ENCODE measurements at places on chromosomes 12 and 14. TPM values are rescaled to one million over a fixed set of nuclear protein-coding genes. Genes with fewer than 3 reads are reported as not detected.

The RHNO1 gene
- total RNA-seq = 47.3 TPM

The GLS2 gene
- total RNA-seq = not detected

GRCh38 chr12:89347325-89347829, 4.9 kb downstream of the DUSP6 start:
- peaks cover 28% of the 10 kb centered on the region for H3K27me3 ChIP-seq
- no peak for DNase-seq

DNA sequence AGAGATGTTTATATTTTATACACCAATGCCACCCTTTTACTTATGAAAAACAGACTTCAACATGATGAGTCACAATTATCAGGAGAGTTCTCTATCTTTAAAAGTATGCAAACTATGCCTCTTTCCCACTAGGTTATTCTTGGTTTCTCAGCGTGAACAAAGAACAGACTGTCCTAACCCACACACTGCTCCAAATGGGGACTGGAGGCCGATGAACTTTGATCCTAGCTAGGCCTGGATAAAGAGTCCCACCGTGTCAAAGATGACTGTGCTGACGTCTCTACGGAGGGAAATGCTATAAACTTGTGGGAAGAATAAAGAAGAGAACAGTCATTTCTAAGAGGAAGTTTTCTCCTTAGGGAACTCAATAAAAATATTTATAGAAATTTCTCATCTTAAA, 160.1 kb downstream of the EPS8 start:
- H3K4me1 ChIP-seq = peaks cover 86% of the 10 kb centered on the region
- DNase-seq = peak; percentile 81
- peak overlapping the region; percentile 97 for H3K27ac ChIP-seq
- peak overlapping the region; percentile 75 for H3K4me3 ChIP-seq

DNA sequence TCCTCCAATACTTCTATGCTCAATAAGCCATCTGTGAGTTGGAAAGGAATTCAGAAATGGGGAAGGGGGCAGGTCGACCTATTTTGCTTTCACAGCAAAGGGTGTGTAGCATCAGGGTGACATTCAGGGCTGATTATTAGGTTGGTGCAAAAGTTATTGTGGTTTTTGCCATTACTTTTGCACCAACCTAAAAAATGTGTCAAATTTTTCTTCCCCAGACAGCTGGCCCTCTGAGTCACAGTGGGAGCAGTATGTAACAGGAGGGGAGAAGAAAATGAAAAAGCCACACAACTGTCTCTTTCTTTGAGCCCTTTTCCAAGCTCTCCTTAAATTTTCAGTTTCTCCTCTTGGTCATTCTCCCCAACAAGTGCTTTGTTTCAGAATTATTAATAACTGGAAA, 47.1 kb upstream of the GZMB start:
- H3K27ac ChIP-seq = no peak overlapping the region
- peaks cover 5% of the 10 kb centered on the region for H3K4me1 ChIP-seq
- H3K4me3 ChIP-seq = no peak overlapping the region
- no peak for DNase-seq

DNA sequence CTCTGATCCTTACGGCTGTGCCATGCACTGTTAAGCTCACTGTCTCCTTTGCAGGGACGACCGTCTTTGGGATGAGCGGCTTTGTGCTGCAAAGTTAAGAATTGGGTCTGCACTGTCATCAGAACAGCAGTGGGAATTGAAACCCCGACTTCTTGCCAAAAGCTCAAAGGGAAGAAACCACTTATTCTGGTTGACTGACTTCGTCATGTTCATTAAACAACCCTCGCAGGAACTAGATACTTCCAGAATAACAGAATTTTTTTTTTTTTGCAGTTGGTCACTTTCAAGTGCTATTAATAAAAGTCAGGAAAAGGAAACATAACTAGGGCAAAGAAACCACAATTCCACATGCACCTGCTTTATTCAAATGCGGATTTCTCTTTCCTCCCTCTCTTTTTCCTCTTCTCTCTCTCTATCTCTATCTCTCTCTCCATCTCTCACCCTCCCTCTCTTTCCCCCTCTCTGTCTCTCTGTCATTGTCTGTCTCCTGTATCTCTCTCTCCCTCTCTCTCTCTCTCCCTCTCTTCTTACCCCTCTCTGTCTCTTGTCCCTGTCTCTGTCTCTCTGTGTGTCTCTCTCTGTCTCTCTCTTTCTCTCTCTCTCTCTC, 12.3 kb upstream of the GLT1D1 start:
- H3K4me1 ChIP-seq = no peaks in the 10 kb centered on the region
- no peaks in the 10 kb centered on the region for H3K36me3 ChIP-seq
- H3K27me3 ChIP-seq = peaks cover 1% of the 10 kb centered on the region
- no peak for DNase-seq
- no peak overlapping the region for H3K4me3 ChIP-seq
- H3K27ac ChIP-seq = no peak overlapping the region

DNA sequence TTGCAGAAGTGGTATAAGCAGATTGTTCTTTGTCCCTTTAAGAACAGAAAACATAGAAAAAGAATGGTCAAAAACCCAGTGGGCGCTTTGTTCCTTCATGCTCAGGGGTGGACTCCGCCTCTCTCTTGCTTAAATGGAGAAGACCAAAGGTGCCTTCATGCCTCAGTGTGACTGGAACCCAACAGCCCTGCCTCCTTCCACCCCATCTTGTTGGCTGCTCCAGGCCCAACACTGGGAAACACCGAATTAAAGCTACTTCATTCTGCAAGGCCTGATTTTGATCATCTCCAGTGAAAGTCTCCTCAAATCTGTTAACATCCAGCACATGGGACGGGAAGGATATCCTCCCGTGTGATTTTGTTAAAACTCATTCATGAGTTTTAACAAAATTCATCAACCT, 103.7 kb downstream of the BCL11B start:
- H3K27ac ChIP-seq = no peak overlapping the region
- no peak overlapping the region for H3K4me3 ChIP-seq
- H3K4me1 ChIP-seq = no peaks in the 10 kb centered on the region
- H3K36me3 ChIP-seq = no peaks in the 10 kb centered on the region
- DNase-seq = no peak

DNA sequence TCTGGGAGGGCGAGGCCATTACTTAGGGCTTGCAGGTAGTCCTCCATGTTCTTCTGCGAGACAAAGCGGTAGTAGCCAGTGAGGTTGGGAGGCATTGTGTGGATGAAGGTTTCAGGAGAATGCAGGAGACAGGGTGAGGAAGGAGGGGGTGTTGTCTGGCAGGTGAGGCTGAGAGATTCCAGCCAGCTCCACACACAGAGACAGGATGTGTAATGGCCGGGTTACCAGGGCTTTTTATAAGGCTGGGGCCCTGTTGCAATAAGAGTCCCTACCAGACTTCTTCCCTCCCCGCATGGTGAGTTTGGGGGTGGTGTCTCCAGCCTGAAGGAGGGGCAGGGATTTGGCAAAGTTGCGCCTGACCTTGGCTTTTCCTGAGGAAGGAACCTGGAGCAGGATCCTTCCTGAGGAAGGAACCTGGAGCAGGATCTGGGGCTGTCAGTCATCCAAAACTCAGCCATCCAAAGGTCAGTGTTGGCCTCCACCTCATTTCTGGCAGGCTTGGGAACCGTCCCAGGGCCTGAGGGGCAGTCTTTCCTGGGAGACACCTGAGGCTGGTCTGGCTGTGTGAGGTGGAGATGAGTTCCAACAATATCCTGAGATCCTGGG, at the start of gene RBP5:
TSS of gene RBP5 (minus strand) at position 209 of the 606 bp plus-strand sequence. CDS start at position 95, 114 bp downstream.
- peak within 1 kb of the TSS; percentile 26 for H3K27ac ChIP-seq
- H3K4me3 ChIP-seq = peak within 1 kb of the TSS; percentile 86
- H3K27me3 ChIP-seq = peaks cover 3% of the 10 kb centered on the region
- DNase-seq = no peak

DNA sequence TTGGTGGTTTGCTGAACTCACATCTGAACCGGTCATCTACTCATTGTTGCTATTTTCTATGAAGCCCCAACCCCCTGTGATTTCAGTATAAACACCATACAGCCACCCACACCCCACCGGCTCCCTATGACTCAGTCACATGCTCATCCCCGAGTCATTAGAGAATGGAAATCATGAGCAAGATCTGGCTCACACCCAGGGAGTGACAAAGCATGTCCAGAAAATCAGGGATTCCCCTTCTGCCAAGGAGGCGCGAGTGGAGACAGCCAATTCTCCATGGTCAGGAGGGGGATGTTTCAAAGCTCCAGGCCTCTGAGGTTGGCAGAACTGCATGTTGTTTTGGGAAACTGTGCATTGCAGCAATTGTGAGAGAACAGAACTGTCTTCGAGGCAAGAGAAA, 657.5 kb upstream of the TBX3 start:
- H3K4me1 ChIP-seq = peaks cover 74% of the 10 kb centered on the region
- H3K27me3 ChIP-seq = peaks cover 4% of the 10 kb centered on the region
- peak overlapping the region; percentile 42 for H3K4me3 ChIP-seq
- peak overlapping the region; percentile 86 for H3K27ac ChIP-seq
- H3K36me3 ChIP-seq = peaks cover 16% of the 10 kb centered on the region

DNA sequence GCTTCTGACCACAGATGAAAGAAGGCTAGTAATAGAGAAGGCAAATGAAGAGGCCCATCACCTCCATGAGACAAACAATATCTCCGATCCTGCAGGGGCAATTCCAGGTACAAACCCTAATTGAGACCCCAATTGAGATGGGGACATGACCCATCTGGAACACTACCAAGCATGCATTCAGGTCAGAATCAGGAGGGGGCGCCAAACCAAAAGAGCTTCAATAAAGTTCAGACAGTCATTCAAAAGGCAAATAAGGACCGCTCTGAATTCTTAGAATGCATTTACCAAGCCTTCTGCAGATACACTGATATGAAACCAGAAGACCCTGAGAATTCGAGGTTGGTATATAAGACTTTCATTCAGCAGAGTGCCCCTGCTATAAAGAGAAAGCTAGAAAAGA, 10.2 kb upstream of the EDDM3B start:
- H3K36me3 ChIP-seq = no peaks in the 10 kb centered on the region
- DNase-seq = no peak
- no peak overlapping the region for H3K27ac ChIP-seq
- H3K27me3 ChIP-seq = no peaks in the 10 kb centered on the region
